ENCODE measurements at places on chromosomes 1 and 21. TPM values are rescaled to one million over a fixed set of nuclear protein-coding genes. Genes with fewer than 3 reads are reported as not detected.
A peak's percentile ranks its signal among the peaks of the same experiment; 100 is the strongest.

The LCE1C gene
- not detected for total RNA-seq

- DNase-seq, result no peak
Observed at GRCh38 chr1:17596651-17597509, 57.4 kb downstream of the ARHGEF10L start.

GRCh38 chr1:185860311-185860710 is 126.1 kb downstream of the HMCN1 start:
- DNase-seq, result no peak

The ASH1L gene
- 33.7 TPM for total RNA-seq

DNA sequence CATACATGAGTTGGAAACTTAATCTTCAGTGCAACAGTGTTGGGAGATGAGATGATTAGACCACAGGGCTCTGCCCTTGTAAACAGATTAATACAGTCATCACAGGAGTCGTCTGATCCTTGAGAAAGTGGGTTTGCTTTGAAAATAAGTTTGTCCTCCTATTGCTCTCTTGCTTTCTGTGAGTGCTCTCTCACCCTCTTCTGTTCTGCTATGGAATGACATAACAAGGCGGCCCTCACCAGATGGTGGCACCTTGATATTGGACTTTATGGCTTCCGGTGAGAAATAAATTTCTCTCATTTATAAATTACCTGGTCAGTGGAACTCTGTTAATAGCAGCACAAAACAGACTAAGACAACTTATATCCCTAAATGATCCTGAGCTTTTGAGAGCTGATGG is 353.6 kb downstream of the BRINP3 start:
- DNase-seq, result no peak

The GPR25 gene
- total RNA-seq, result under 0.01 TPM

- no peak for DNase-seq
Observed at GRCh38 chr1:198549866-198550265, 9.4 kb upstream of the ATP6V1G3 start.

DNA sequence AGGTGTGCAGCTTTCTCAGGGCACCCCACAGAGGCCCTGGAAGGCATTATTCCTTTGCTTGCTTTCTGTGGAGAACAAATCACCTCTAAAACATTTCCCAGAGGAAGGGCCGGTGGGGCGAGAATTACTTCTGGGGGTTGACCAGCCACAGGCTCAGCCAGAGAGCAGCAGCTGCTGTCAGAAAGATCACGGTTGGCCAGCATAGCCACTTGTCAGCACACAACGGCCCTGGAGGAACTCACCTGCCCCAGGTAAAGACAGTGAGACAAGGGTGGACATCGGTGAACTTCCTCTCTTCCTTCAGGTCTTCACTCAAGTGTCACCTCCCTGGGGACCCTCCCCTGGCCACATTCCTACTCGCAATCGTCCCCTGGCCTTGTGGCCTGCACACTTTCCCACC is 69.5 kb upstream of the CLDN14 start:
- no peak for DNase-seq

The ZNF695 gene
- total RNA-seq, result 1.3 TPM

The LYST gene
- 11.0 TPM for total RNA-seq

DNA sequence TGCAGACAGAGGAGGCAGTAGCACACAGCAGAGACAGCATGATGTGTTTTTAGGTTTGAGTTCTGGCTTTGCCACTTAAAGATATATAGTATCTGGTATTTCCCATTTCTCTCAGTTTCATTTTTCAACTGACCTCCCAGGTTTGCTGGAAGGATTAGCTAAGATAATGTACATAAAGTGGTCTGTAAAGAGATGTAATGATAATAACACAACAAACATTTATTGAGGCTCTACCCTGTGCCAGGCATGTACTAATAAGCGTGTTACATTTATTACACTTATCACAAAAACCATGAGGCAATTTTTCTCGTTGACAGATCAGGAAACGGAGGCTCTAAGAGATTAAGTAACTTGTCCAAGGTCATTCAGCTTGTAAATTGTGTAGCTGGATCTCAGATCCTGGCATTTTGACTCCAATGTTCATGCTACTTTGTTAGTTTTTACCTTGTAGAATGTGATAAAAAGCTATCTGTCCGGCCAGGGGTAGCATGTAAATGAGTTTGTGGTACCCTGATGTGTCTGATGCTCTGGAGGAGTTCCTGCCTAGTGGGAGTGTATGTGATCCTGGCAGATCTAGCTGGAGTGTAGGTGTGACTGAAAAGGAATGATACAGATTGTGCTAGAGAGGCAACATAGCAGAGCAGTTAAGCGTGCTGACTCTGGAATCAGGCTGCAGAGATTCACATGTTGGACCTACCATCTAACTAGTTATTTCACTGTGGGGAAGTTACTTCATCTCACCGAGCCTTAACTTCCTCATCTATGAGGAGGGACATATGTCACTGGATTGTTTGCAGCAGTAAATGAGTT is 146.6 kb downstream of the VPS13D start:
- peak; percentile 28 for DNase-seq

DNA sequence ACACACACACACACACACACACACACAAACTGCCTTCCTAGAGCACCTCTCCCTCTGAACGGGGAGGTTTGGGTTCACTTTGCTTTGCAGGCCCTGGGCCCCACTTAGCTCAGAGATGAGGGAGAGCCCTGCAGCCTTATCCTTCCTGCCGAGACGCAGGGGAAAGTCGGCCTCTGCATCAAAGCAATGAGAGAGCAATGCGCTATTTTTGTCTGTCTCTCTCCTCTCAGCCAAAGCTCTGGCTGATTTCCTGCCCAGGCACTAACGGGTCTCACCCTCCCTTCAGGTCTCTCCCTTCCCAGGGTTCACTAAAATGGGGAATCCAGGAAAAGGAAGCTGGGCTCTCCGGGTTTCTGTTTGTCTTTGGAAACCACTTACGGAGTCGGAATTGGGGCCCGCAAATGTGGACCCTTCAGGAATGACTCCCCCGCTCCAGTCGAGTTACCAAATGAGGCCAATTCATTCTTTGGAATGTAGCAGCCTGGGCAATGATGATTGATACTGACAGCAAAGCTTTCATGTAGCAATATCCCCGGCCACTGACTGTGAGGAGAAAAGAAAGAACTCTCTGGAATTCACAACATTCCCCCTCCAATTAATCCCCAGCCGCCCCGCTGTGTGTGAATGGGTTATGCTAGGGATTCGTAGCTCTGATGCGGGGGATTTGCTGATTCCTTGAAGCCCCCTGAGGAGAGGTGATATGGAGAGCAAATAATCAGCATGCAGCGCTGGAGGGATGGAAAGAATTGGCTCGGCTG is 61.5 kb upstream of the WLS start:
- no peak for DNase-seq

DNA sequence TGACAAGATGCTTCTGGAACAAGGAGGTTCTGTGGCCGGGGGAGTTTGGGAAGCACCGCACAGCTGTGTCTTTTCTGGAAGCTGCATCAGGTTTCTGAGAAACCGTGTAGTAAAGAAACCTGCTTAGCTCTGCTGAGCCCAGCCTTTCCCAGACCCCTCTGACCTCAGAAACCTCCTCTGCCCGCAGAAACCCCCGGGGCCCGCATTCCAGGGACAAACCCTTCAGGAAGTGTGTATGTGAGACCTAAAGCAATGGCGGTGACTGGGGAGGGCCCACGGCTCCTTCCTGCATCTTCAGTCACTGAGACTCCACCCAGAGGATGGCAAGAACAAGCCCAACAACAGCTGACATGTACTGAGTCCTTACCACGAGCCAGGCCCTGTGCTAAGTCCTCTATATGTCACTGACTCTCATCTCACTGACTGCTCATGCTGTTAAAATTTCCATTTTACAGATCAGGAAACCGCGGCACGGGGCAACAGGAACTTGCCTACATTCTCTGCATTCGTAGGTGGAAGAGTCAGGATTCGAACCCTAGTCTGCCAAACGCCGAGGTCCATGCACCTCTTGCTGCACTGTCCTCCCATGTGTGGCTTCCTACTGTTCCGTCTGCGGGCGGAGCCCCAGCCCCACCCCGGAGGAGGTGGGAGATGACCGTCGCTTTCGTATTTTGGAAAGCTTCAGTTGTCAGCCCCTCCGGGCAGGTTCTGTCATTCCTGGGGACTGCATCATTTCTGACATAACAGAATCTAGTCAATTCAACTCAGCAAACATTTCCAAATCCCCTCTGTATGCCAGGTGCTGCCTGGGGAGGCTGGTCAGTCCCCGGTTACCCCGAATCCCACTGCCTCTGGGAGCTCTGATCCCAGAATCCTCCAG is 73.3 kb upstream of the KLHDC7A start:
- DNase-seq, result no peak

- no peak for DNase-seq
Observed at GRCh38 chr1:177249231-177249630, 78.5 kb downstream of the BRINP2 start.

The MASP2 gene
- total RNA-seq, result under 0.01 TPM

The SLC44A3 gene
- total RNA-seq, result not detected

- no peak for DNase-seq
Observed at GRCh38 chr1:25184001-25184762, 48.1 kb downstream of the SYF2 start.

- DNase-seq, result no peak
Observed at GRCh38 chr1:7442036-7442435, 329.1 kb upstream of the VAMP3 start.

- DNase-seq, result no peak
Observed at GRCh38 chr21:27306206-27306605, 339.3 kb upstream of the ADAMTS5 start.

DNA sequence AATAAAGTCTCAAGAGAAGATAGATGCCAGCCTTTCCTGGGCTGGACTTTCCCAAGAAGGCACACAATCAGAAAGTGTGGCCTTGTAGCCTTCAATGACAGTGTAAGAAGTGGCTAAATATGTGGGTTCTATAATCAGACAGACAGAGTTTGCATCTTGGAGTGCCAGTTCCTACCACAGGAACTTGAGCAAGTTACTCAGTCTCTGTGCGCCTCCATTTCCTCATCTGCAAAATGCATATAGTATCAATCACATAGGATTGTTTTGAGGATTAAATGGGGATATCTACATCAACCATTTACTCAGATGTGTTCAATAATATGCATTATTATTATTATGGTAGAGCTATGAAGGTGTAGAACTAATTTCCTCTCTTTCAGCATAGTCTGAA is 176.8 kb upstream of the PTBP2 start:
- DNase-seq, result no peak

- no peak for DNase-seq
Observed at GRCh38 chr1:111880881-111881837, 108.3 kb downstream of the KCND3 start.

GRCh38 chr1:36372617-36373016 is 13.1 kb downstream of the STK40 start:
- DNase-seq, result no peak

DNA sequence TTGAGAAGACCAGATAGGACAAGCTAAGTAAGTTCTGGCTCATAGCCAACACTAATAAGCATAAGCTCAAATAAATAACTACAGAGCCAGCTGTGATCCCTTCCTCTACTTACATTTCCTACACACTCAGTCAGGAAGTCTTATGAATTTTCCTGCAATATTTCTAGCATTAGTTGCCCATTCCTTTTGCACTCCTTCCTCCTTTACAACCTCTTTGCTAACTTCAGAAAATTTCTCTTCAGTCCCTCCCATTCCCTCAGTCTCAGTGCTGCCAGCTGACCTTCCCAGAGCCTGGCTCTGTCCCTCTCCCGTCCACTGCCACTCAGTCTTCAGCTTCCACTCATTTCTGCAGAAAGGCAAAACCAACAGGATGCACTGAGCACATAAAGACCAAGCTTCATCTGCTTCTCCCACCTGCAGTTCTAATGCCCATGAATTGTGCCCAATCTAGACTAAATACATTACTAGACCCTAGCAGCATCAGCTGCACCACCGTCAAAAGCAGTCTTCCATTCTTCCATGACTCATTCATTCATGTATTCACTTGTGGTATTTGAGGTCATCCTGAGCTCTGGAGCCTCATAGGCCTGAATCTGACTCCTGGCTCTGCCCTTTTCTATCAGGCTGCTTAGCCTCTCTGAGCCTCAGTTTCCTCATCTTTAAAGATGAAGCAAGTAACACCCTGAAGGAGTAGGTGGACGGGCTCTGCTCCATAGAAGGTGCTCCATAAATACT is 54.6 kb upstream of the SIPA1L2 start:
- no peak for DNase-seq

- DNase-seq, result no peak
Observed at GRCh38 chr1:118097622-118098348, 87.2 kb downstream of the SPAG17 start.

The TEX38 gene
- total RNA-seq, result not detected

DNA sequence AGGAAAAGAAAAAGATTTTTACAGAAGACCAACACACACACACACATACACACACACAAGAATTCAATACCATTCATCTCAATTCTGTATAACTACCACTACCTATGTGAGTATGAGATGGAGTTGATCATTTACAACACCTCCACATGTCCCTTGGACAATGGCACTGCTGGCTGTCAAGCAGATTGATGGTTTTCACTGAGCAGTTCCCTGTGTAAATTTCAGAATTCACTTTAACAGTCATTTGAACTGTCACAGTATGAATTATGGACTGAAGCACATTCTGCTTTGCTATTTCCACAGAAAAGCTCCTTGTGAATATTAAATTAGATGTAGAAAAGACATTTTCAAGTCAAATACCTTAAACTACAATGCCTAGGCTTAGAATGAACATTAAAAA is 14.3 kb downstream of the KCNT2 start:
- no peak for DNase-seq

DNA sequence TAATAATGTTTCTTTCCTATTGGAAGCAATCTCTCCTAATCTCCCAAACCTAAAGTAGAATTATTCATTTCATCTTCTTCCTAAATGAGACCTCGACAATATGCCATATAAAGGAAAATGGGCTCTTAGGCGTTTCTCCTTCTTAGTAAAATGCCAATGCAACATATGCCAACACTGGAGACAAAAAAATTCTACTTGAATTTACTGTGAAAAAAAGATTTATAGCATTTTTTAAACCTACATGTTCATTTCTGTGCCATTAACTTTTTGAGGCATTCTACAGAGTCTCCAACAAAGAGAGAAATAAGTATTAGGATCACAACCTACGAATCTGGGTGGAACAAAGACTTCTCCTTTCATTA is 1.3 kb downstream of the WDR47 start:
- DNase-seq, result no peak

The SMPDL3B gene
- total RNA-seq, result 9.7 TPM

The TMEM269 gene
- total RNA-seq, result under 0.01 TPM

DNA sequence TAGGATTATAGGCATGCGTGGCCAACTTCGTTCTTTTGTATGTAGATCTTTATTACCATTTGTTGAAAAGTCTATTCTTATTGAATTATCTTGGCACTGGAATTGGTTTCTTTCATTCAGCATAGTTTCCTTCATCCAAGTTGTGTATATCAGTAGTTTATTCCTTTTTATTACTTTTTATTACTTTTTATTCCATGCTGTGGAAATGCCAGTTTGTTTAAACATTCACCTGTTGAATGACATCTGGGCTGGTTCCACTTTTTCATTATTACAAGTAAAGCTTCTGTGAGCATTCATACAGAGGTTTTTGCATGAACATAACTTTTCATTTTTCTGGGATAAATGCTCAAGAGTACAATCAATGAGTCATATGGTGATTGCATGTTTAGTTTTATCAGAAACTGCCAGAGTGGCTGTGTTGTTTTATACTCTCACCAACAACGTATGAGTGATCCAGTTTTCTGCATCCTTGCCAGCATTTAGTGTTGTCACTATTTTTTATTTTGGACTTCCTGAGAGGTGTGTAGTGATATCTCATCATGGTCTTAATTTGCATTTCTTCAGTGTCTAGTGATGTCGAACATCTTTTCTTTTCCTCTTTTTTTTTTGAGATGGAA is 28.6 kb downstream of the PTPRU start:
- no peak for DNase-seq

- peak; percentile 65 for DNase-seq
Observed at GRCh38 chr1:160251687-160252526, 10.4 kb downstream of the DCAF8 start.

The PLA2G2C gene
- not detected for total RNA-seq

The CADM3 gene
- not detected for total RNA-seq
